Fibroblast of skin of right quadriceps (primary cell): ENCODE measurements at places on chromosomes 13 and 19.

DNA sequence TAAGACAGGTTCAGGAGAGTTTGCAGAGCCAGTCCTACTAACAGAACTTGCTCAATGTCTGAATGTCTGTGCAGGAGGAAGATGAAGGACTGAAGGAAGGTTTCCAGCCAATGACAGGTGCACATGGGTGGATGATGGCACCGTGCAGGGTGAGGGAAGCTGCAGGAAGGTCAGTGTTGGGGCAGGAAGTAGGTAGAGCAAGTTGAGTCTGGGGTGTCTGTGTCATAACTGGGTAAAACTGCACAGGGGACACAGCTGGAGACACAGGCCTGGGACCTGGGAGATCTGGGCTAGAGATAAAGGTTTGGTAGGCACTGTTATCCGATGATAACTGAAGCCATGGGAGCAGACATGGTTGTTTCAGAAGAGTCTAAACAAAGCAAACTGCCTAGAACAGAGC is 116.9 kb downstream of the USP12 start:
- DNase-seq: no peak

GRCh38 chr13:99425485-99426341 is 75.6 kb upstream of the TM9SF2 start:
- no peak for DNase-seq

GRCh38 chr13:29800687-29801086 is 49.7 kb downstream of the UBL3 start:
- no peak for DNase-seq

DNA sequence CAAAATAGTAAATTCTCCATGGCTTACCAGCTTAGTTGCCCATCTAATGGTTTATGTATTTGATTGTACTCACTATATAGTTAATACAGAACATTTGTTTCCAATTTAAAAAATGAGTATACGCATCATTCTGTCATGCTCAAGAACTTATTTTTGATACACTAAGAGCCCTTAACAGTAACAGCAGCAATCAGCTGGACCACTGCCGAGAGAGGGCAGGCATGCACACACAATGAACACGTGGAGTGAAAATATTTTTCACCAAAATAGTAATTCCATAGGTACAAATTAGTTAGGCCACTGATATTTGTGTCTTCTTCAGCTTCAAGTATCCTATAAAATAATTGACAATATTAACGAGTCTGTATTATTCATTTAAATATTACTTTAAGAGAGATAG is 109.9 kb downstream of the KLF12 start:
- DNase-seq: peak; percentile 12

GRCh38 chr13:44373601-44374347 is at the start of gene SERP2:
Gene SERP2 (plus strand): TSS chr13:44373824. CDS start chr13:44374026, 202 bp downstream.
- DNase-seq: no peak
